ENCODE measurements at places on chromosomes 2 and 18.

- DNase-seq, result no peak
These were observed 97.8 kb upstream of the POU3F3 start for GRCh38 chr2:104756118-104756517.

DNA sequence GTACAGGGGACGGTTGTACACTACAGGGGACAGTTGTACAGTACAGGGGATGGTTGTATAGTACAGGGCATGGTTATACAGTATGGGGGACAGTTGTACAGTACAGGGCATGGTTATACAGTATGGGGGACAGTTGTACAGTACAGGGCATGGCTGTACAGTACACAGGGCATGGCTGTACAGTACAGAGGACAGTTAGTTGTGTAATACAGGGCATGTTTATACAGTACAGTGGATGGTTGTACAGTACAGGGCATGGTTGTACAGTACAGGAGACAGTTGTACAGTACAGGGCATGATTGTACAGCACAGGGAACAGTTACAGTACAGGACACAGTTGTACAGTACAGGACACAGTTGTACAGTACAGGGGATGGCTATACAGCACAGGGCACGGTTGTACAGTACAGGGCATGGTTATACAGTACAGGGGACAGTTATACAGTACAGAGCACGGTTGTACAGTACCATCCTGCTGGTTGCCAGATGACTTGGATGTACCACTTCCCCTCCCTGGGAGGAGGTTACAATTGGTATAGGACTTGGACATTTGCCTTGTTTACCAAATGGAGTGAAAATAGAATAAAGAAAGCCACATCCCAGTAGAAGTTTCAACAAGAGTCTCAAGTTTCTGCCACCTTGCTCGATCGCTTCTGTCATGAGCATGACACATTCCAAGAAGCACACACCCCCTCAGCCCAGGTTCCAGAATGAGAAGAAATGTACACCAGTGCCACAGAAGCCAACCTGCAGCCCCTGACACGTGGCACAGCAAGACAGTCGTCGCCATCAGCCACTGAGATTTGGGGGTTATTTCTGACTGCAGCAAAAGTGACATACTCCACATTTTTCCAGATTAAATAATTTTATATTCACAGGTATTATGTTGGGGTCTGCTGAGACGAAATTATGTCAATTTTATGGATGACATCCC is 16.0 kb downstream of the CYRIA start:
- DNase-seq, result no peak

GRCh38 chr18:58216071-58216481 is 172.1 kb downstream of the NEDD4L start:
- no peak for DNase-seq

GRCh38 chr2:25159949-25160348 is 8.4 kb downstream of the POMC start:
- DNase-seq, result no peak

GRCh38 chr2:21270708-21271122 is 146.9 kb downstream of the TDRD15 start:
- DNase-seq, result no peak

DNA sequence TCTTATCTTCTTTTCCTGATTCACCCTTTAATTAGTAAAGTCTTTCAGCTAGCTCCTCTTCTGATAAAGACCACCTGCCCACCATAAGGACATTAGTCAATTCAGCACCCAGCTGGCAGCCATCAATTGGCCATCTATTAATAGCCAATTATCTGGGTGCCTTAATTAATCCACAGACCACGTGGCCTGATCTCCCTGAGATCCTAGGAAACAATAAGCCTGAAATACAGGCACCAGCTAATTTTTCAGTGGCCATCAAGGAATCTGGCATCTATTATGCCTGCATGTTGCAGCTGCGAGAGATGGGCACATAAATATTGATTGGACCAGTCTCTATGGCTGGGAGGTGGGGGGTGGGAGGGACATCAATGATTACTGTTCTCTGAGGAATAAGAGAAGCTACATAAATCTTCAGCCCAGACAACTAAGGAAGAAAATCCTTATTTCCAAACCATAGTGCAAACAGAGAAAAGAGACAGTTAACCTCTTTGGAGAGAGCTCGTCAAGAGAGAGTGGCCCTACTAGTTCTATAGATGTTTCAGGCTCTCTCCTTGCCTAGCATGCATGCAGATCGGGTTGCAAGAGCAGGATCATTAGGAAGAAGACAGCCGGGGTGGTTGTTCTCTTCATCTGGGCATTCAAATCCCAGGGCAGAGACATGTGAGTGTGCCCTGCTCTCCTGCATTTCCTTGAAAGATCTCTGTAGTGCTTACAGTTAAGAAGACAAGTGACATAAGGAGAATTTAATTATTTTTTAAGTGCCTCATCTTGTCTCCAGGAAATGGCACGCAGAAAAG is 8.7 kb downstream of the GALNT14 start:
- no peak for DNase-seq

- DNase-seq, result peak; percentile 50
These were observed 3.3 kb upstream of the ZNF532 start for GRCh38 chr18:58861353-58861752.

GRCh38 chr18:77151772-77152520 is 19.4 kb upstream of the MBP start:
- DNase-seq, result no peak

Data from putamen (tissue), 1 donor.